ENCODE measurements at places on chromosomes 3 and 15. TPM values are rescaled to one million over a fixed set of nuclear protein-coding genes. Genes with fewer than 3 reads are reported as not detected.

Gene COL6A5
- not detected for total RNA-seq

Gene P2RY1
- total RNA-seq = 0.15 TPM

Gene PLSCR2
- total RNA-seq = not detected

Gene SKOR1
- total RNA-seq = 0.12 TPM

Gene SLC38A3
- total RNA-seq = not detected

Gene EFCAB12
- total RNA-seq = 0.45 TPM

Gene TEX264
- 44.9 TPM for total RNA-seq

Gene GOLGA8O
- not detected for total RNA-seq

Gene SETD2
- total RNA-seq = 31.8 TPM

Gene TLR9
- 0.90 TPM for total RNA-seq

Gene SH2D7
- not detected for total RNA-seq

Gene NAALADL2
- total RNA-seq = not detected

Gene C15orf39
- total RNA-seq = 14.2 TPM

Gene KIF7
- 0.95 TPM for total RNA-seq

Gene TUBGCP5
- 13.7 TPM for total RNA-seq

Gene AMT
- 2.6 TPM for total RNA-seq

Gene DUOXA2
- not detected for total RNA-seq

Gene CHRNA7
- total RNA-seq = not detected

Gene ITIH1
- total RNA-seq = not detected

Gene DIPK2A
- total RNA-seq = 8.9 TPM

Gene C3orf85
- not detected for total RNA-seq

Gene RPP25
- 3.8 TPM for total RNA-seq

Gene CATSPER2
- total RNA-seq = 5.1 TPM

Gene GNB4
- 0.51 TPM for total RNA-seq

Gene ZNF501
- total RNA-seq = 1.5 TPM

Gene NR2F2
- not detected for total RNA-seq

Gene TMEM108
- not detected for total RNA-seq

Gene MBNL1
- 290 TPM for total RNA-seq

Gene SETD5
- 103 TPM for total RNA-seq

Gene TMPRSS7
- not detected for total RNA-seq

Gene UBXN7
- total RNA-seq = 61.1 TPM

Gene TMC3
- not detected for total RNA-seq

Gene LSAMP
- not detected for total RNA-seq

Gene NMNAT3
- total RNA-seq = 2.3 TPM

Gene SLC22A14
- total RNA-seq = not detected

Gene DZIP1L
- total RNA-seq = not detected

Gene NEDD4
- 18.7 TPM for total RNA-seq

Gene TEX55
- total RNA-seq = not detected

Gene TFG
- total RNA-seq = 55.5 TPM

Gene PRR20G
- total RNA-seq = not detected

Gene CTSH
- 127 TPM for total RNA-seq

Gene ARRDC4
- total RNA-seq = 0.24 TPM

Gene HHATL
- not detected for total RNA-seq

Gene ESYT3
- total RNA-seq = 0.19 TPM

Gene GRM2
- total RNA-seq = 0.29 TPM

Gene OXTR
- total RNA-seq = 0.64 TPM

Gene ERICH6
- not detected for total RNA-seq

Gene GOLGA8K
- total RNA-seq = not detected

Gene SLC26A6
- 47.7 TPM for total RNA-seq

Gene ADIPOQ
- total RNA-seq = not detected

All from activated CD4-positive, alpha-beta memory T cell treated with anti-CD3 and anti-CD28 coated beads for 36 hours (primary cell).